ENCODE measurements at places on chromosomes 4 and X. TPM values are rescaled to one million over a fixed set of nuclear protein-coding genes. Genes with fewer than 3 reads are reported as not detected.

Gene NEIL3
- total RNA-seq, result 1.3 TPM

Gene ABLIM2
- 4.6 TPM for total RNA-seq

Gene STBD1
- total RNA-seq, result 16.9 TPM

Gene ETDA
- not detected for total RNA-seq

Gene DCAF12L1
- total RNA-seq, result not detected

Gene RAB9B
- total RNA-seq, result not detected

Gene LRRC66
- total RNA-seq, result under 0.01 TPM

Gene ARSD
- 21.7 TPM for total RNA-seq

Gene APLN
- 0.24 TPM for total RNA-seq

Gene TMEM31
- not detected for total RNA-seq

Gene SULT1B1
- not detected for total RNA-seq

Gene ABCG2
- 0.96 TPM for total RNA-seq

Gene SCFD2
- total RNA-seq, result 27.0 TPM

Gene PTCHD1
- under 0.01 TPM for total RNA-seq

Gene C1QTNF7
- not detected for total RNA-seq

Gene F9
- total RNA-seq, result not detected

Gene SCML2
- total RNA-seq, result 0.21 TPM

Gene CFP
- not detected for total RNA-seq

Gene MAGEB6
- total RNA-seq, result not detected

Gene RFC1
- total RNA-seq, result 53.7 TPM

Gene PDZD4
- not detected for total RNA-seq

Gene MAP3K15
- not detected for total RNA-seq

Gene NWD2
- under 0.01 TPM for total RNA-seq

Gene SHISA3
- total RNA-seq, result not detected

Gene CSAG1
- total RNA-seq, result not detected

Gene FAM149A
- total RNA-seq, result 0.64 TPM

Gene FRMPD4
- total RNA-seq, result 0.21 TPM

Gene GLA
- 29.9 TPM for total RNA-seq

Gene ENPEP
- 0.21 TPM for total RNA-seq

Gene FGF5
- total RNA-seq, result 8.0 TPM

All from tracheal epithelial cell (primary cell).